ENCODE measurements at places on chromosomes 2 and 18. TPM values are rescaled to one million over a fixed set of nuclear protein-coding genes. Genes with fewer than 3 reads are reported as not detected.

EFEMP1 gene
- total RNA-seq = not detected

TMEM247 gene
- not detected for total RNA-seq

- DNase-seq = no peak
These were observed 123.4 kb downstream of the FAM124B start for GRCh38 chr2:224278531-224278930.

DNA sequence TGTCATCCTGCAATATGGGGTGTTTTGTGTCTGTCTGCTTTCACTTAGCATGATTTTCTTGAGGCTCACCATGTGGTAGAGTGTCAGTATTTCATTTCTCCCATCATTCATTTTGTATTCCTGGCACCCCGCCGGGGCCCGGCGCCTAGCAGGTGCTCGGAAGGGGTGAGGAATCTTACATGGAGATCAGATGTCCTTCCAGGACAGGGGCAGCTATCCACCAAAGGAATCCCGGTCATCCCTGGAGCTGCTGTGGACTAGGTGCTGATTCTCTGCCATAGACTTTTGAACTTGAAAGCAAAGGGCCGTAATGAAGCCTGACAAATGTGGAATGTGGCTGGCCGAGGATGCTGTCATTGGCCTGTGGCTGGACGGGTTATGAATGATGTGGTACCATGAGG lies 2.4 kb downstream of the PRELID3A start:
- no peak for DNase-seq

DNA sequence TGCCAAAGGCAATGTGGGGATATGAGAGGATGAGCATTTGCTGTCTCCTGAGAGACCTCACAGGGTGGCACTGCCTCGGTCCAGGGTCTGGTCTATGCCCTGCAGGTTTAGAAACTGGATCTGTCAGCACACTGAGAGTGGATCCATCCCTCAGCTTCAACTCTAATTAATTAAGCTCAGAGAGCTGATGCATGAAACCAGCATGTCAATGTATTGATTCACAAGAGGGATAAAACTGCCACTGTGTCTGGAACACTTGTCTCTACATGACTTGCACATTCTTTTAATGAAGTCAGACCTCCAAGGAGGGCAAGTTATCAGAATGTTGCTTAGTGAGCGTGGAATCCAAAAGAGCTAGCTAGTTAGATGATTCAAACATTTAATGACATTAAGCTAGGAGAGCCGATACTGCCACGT lies 22.5 kb upstream of the POLE4 start:
- no peak for DNase-seq

NLRC4 gene
- total RNA-seq = 0.11 TPM

Measured in CD4-positive, alpha-beta T cell (primary cell).